ENCODE measurements at places on chromosomes 7 and 10. TPM values are rescaled to one million over a fixed set of nuclear protein-coding genes. Genes with fewer than 3 reads are reported as not detected.

CUZD1 gene
- 1.4 TPM for total RNA-seq

STEAP2 gene
- total RNA-seq, result 28.4 TPM

RASSF4 gene
- total RNA-seq, result 3.8 TPM

SMIM30 gene
- total RNA-seq, result 25.3 TPM

SH2D4B gene
- total RNA-seq, result not detected

SCART1 gene
- total RNA-seq, result 1.6 TPM

GIMAP2 gene
- 0.98 TPM for total RNA-seq
